ENCODE measurements at places on chromosomes 1 and 21. TPM values are rescaled to one million over a fixed set of nuclear protein-coding genes. Genes with fewer than 3 reads are reported as not detected.

- DNase-seq: no peak
- no peaks in the 10 kb centered on the region for H3K27me3 ChIP-seq
- H3K4me1 ChIP-seq: peaks cover 4% of the 10 kb centered on the region
- H3K4me3 ChIP-seq: no peak overlapping the region
These were observed 13.9 kb upstream of the CPT2 start for GRCh38 chr1:53182716-53183094.

DNA sequence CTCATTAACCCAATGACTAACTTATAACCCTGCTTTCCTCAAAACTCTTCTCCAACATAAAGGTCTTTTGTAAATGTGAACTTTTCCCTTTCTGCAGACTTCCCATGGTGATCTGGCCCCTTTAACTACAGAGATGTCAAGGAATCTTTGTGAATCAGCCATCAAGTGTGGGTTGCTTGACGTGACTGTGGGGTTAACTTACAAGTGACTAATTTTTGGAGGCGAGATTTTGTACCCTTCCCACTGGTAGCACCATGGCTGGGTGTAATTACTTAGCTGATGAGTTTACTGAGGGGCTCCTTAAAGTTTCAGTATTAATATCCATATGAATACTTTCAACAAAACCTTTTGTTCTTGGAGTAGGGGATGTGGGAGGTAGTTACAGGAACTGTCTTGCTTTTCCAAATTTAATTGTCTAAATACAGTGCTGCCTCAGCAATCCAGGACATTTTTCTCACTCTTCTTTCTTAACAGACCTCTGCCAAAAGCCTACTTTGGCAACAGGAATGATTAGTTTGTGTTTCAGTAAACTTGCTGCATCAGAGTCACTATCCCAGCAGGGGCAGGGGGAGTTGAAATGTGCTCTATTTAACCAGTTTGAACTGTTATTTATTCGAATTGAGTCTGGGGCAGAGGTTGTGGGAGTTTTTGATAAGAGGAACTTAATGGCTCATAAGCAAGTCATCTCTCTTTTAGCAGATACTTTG, 217.3 kb upstream of the FGGY start:
- H3K4me1 ChIP-seq: peaks cover 5% of the 10 kb centered on the region
- peak; percentile 62 for DNase-seq
- no peaks in the 10 kb centered on the region for H3K36me3 ChIP-seq
- H3K27ac ChIP-seq: no peak overlapping the region
- H3K4me3 ChIP-seq: no peak overlapping the region

WNT3A gene
- polyA plus RNA-seq: not detected

TRIM63 gene
- polyA plus RNA-seq: 39.8 TPM

DNA sequence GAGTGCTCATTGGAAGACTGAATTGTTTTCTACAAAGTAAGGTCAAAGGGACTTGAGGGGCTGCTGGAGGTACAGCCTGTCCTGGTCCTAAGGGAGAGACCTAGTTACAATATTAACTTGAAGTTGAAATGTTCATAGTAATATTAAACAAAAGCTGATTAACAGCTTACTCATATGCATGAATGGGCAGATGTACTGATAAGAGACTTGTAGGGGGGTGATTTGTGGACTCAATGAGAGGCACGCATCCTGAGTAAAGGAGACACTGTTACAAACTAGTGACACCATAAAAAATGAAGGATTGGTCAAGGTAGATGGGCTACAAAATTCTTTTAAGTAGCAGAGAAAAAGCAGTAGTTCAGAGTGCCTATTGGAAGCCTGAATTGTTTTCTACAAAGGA, 2.7 kb downstream of the HSD11B1 start:
- no peak overlapping the region for H3K27ac ChIP-seq
- no peaks in the 10 kb centered on the region for H3K36me3 ChIP-seq
- no peak overlapping the region for H3K4me3 ChIP-seq
- peaks cover 2% of the 10 kb centered on the region for H3K27me3 ChIP-seq
- no peak for DNase-seq
- no peaks in the 10 kb centered on the region for H3K4me1 ChIP-seq

FALEC gene
- polyA plus RNA-seq: 0.36 TPM

DNA sequence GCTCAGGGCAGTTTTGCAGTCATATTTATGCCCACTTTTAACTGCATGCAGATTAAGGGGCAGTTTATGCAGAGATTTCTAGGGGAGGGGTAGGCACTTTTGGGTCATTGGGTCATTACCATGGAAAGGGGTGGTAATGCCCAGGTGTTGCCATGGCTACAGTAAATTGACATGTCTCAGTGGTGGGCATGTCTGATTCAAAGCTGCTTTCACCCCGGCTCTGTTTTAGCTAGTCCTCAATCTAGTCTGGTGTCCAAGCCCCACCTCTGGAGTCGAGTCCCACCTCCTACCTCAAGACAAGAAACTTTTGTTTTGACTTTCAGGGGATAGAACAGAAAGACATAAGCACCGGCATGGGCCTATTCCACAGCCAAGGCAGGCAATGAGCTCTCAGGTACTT, 8.9 kb upstream of the NEK2 start:
- H3K4me1 ChIP-seq: no peaks in the 10 kb centered on the region
- H3K36me3 ChIP-seq: no peaks in the 10 kb centered on the region
- no peak overlapping the region for H3K4me3 ChIP-seq

DNA sequence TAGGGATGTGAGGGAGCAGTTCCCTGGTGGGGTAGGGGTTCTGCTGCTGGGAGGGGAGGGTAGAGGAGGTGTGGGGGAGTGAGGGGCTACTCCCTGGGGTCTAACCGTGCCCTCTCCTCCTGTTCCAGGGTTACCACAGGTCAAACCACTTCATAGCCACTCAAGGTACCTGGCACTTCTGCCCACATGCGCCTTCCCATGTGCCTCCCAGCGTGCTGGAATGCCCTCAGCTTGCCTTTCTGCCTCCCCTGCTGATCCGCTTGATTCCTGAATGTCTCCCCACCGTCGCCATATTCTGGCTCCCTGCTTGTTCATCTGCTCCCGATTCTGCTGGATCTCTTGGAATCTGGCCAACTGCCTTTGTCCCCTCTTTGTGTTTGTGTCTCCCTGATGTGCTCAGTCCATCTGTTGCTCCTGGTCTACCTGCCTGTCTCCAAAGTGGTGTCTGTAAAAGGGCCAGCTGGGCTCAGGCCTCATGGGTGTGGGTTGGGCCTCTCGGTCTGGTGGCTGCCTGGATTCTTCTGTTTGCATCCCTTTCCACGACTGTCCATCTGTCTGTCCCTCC, 74.4 kb downstream of the PTPRU start:
- peaks cover 5% of the 10 kb centered on the region for H3K36me3 ChIP-seq
- H3K27ac ChIP-seq: no peak overlapping the region
- no peak for DNase-seq
- no peak overlapping the region for H3K4me3 ChIP-seq
- H3K27me3 ChIP-seq: no peaks in the 10 kb centered on the region

EXOSC10 gene
- 64.5 TPM for polyA plus RNA-seq

DNA sequence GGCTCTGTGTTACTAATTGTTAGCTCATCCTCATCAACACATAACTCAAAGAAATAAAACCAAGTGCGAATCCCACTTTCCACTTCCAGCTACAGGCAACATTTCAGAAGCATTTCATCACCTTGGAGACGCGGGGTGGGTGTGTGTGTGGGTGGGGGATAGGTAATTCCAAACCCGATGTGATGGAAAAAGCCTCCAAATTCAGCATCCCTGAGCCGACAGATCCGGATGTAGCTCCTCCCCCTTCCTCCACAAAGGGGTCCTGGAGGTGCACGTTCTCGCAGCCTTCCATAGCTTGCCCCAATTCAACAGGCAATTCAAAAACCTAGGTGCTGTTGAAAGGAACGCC, 486 bp downstream of the HSPA13 start:
- H3K4me1 ChIP-seq: no peaks in the 10 kb centered on the region
- peak overlapping the region; percentile 83 for H3K4me3 ChIP-seq
- peaks cover 12% of the 10 kb centered on the region for H3K36me3 ChIP-seq
- peak overlapping the region; percentile 93 for H3K27ac ChIP-seq
- H3K27me3 ChIP-seq: no peaks in the 10 kb centered on the region

GFI1 gene
- polyA plus RNA-seq: 0.26 TPM

ATP6V1G3 gene
- polyA plus RNA-seq: not detected

ADIPOR1 gene
- polyA plus RNA-seq: 68.1 TPM

DNA sequence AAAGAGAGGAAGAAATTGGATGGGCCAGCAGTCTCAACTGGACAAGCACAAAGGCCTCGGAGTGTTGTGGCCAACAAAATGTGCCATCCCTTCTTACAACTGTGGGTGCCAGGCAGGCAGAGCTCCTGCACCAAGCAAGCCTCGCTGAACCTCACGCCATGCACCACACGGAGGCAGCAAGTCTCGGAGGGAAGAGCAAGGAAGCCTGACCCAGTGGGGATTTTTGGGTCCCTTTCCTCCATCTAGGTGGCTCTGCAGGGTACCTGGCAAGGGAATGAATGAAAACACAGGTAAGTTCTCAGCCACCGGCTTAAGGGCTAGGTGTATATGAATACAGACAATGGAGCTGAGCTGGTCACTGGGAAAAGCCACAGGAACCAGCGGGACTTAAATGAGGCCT, 40.8 kb downstream of the HSD3B1 start:
- H3K27ac ChIP-seq: no peak overlapping the region
- peaks cover 5% of the 10 kb centered on the region for H3K27me3 ChIP-seq
- H3K4me1 ChIP-seq: peaks cover 29% of the 10 kb centered on the region
- H3K36me3 ChIP-seq: no peaks in the 10 kb centered on the region
- DNase-seq: no peak

DNA sequence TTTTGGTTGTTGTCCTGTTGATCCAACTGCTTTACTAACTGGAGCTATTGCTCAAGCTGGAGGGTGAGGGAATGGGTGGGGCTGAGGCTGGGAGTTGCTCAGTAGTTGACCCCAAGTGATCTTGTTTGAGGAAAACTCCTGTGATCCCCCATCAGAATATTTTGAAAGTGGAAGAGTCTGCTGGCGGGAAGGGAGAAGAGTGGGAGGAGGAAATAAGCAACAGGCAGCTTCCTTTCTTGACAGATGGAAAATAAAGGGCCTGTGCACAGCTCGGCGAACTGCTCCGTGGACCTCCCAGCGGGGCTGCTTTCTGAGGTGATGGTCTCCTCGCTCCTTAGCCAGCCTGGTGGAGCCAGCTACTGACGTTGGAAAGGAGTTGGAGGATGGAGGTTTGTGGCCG, 199.1 kb upstream of the LMO4 start:
- peaks cover 2% of the 10 kb centered on the region for H3K27me3 ChIP-seq
- peak; percentile 71 for DNase-seq
- peaks cover 11% of the 10 kb centered on the region for H3K4me1 ChIP-seq
- H3K4me3 ChIP-seq: no peak overlapping the region
- H3K27ac ChIP-seq: no peak overlapping the region

- no peak for DNase-seq
- no peaks in the 10 kb centered on the region for H3K4me1 ChIP-seq
- no peaks in the 10 kb centered on the region for H3K36me3 ChIP-seq
- peaks cover 2% of the 10 kb centered on the region for H3K27me3 ChIP-seq
- H3K4me3 ChIP-seq: no peak overlapping the region
- H3K27ac ChIP-seq: no peak overlapping the region
These were observed 97.4 kb downstream of the SETD4 start for GRCh38 chr21:35962917-35963316.

RPTN gene
- polyA plus RNA-seq: not detected

- peaks cover 17% of the 10 kb centered on the region for H3K36me3 ChIP-seq
- DNase-seq: no peak
- H3K27me3 ChIP-seq: no peaks in the 10 kb centered on the region
- H3K27ac ChIP-seq: peak overlapping the region; percentile 100
- peaks cover 5% of the 10 kb centered on the region for H3K4me1 ChIP-seq
These were observed 838 bp upstream of the RSRP1 start for GRCh38 chr1:25247829-25248754.

GRCh38 chr1:82534996-82535395, 734.3 kb downstream of the ADGRL2 start:
- H3K27me3 ChIP-seq: no peaks in the 10 kb centered on the region
- no peak overlapping the region for H3K4me3 ChIP-seq
- no peak overlapping the region for H3K27ac ChIP-seq
- H3K36me3 ChIP-seq: no peaks in the 10 kb centered on the region
- no peak for DNase-seq

GRCh38 chr1:5141750-5142149, 487.3 kb downstream of the AJAP1 start:
- no peaks in the 10 kb centered on the region for H3K36me3 ChIP-seq
- H3K27me3 ChIP-seq: peaks cover 7% of the 10 kb centered on the region
- no peaks in the 10 kb centered on the region for H3K4me1 ChIP-seq
- no peak overlapping the region for H3K4me3 ChIP-seq
- DNase-seq: no peak
- H3K27ac ChIP-seq: no peak overlapping the region

DNA sequence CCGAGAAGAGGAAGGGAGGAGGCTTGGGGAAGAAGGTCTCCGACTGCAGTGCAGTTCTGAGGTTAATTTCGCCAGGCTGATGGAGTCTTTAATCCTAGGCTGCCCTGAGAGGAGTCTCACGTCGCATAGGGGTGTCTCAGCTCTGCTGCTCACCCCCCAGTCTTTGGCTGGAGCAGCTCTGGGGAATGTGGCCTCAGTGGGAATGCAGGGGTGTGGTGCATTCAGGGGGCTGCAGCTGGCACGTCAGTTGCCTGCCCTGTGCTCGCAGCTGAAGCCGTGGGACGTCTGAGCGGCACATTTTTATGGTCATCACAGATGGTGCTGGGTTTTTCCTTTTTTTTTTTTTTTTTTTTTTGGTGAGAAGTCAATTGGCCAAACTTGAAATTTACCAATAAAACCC, 38.2 kb downstream of the ACTN2 start:
- peaks cover 16% of the 10 kb centered on the region for H3K36me3 ChIP-seq
- H3K4me1 ChIP-seq: peaks cover 27% of the 10 kb centered on the region
- peak; percentile 76 for DNase-seq
- H3K27me3 ChIP-seq: no peaks in the 10 kb centered on the region
- peak overlapping the region; percentile 81 for H3K27ac ChIP-seq

DNA sequence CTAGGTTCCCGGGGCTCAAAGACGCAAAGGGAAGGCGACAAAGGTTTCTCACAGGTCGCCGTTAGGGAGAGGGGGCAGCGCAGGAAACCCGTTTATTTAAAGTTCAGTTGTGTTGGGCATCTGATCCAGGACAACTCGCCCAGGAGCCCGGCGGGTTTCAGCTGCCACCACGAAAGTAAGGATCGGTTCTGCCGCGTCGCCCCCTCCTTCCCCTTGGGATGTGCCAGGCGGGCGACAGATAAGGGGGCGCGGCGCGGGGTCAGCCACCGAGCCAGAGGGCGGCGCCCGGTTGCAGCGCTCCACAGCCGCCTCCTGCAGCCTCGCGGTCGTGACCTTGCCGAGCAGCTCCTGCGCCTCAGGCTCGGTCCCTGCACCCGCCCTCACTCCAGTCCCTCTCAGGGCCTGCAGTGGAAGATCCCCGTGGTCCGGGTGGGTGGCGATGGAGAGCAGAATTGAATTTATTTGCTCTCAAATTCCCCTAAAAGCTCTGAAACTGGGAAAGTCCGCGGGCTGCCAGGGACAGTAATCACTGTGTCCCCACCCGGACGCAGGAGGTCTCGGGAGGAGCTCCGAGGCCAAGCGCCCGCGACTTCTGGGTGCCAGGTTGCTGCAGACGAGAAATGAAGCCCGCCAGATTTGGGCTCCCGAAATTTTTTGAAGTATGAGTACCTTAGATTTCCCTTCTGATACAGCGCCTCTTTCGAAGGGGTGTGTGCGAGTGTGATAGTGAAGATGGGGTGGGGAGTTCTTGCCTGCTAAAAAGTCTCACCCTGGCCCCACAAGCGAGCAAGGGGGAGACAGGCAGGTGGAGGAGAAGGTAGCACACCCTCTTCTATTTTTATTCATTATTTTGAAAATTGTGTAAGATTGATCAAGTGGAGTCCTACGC, 28.4 kb upstream of the NFIA start:
- peak overlapping the region; percentile 44 for H3K4me3 ChIP-seq
- no peaks in the 10 kb centered on the region for H3K36me3 ChIP-seq
- peaks cover 5% of the 10 kb centered on the region for H3K27me3 ChIP-seq

KRTAP23-1 gene
- polyA plus RNA-seq: not detected

LRRN2 gene
- polyA plus RNA-seq: 4.9 TPM

- H3K27me3 ChIP-seq: no peaks in the 10 kb centered on the region
- no peak overlapping the region for H3K4me3 ChIP-seq
- no peak for DNase-seq
- H3K36me3 ChIP-seq: no peaks in the 10 kb centered on the region
- H3K4me1 ChIP-seq: peaks cover 30% of the 10 kb centered on the region
- no peak overlapping the region for H3K27ac ChIP-seq
These were observed 18.1 kb upstream of the MYOG start for GRCh38 chr1:203103829-203104495.

All from muscle of leg (tissue), 16 donors.